ENCODE measurements at places on chromosomes 7 and 10.

DNA sequence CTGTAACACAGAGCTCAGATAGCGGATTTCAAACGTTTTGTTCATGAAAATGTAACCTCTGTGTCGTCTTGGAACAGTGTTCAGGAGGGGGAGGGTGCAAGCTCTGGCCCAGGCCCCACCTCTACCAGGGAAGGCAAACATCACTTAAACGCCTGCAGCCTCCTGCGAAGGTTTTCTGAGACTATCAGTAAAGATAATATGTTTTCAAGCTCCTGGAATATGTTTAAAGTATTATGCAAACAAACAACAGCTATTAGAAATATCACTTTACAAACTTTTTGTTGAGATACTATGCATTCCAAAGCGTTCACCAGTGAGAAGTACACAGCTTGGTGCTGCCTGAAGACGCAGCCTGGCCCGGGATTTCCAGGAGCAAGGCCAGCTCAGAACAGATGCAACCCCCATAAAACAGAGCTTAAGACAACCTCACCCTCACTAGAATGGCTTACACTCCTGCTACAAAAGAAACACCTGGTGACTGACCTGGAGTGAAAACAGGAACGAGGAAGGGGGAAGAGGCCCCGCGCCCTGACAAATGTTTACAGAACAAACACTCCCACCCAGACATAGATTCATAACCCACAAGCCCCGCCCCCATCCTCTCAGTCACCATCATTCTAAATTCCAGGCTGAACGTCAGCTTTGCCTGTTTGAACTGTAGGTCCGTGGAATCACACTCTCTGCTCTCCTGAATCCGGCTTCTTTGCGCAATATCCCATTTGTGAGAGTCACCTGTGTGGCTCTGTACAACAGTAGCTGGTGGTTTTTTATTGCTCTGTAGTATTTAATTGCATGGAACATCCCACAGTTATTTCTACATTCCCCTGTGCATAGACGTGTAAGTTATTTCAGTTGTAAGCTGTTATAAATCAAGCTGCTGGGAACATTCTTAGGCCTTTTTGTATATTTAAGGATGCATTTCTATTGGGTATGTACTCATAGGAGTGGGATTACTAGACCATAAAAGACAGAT is 155.0 kb downstream of the PTPRN2 start:
- no peak for DNase-seq

- DNase-seq = no peak
Observed at GRCh38 chr10:102431452-102432124, 786 bp downstream of the CUEDC2 start.

DNA sequence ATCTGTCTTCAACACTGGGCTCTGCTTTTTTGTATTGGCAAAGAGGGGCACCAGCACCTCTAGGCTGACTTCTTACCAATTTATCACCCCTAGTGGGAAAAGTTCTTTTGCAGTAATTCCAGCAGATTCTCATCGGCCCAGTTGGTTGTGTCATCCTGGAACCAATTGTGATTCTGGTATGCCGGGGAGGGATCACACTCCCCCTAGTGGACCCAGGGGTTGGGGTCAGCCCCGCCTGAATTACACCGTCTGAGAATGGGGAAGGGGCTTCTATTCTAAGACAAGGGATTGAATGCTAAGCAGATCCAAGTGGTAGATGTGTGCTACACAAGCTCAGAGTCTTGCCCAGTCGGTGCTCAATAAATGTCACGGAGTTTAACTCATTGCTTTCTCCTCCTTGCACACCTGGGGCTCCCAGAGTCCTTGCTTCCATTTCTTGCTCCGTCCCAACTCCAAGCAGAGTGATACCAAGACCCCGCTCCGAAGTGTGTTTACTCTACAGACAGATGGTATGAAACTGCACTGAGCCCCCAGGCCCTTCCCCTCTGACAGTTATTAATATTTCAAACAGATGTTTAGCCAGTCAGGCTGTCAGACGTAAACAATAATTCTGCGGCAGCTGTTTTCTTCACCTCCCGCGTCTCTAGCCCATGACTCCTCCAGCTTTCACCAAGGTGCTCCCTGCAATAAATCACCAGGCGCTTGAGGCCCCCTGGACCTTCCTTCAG is 71.9 kb downstream of the C10orf105 start:
- no peak for DNase-seq

DNA sequence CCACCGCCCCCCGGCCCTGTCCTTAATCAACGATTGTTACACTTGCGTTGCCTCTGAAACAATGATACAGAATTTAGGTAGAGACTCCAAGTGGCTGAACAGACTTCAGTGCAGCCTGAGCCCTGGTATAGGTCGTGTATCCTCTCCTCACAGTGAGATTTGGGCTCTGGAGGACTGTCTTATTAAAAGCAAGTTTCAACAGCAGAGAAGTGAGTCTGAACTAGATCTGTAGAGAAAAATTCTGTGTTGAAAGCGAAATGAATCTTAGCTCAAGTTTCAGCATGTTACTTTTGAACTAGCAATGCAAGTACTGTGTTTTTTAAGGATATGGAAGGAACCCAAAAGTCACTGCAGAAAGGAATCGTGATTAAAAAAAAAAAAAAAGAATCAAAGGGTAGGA is 103.1 kb downstream of the HOXA1 start:
- no peak for DNase-seq

DNA sequence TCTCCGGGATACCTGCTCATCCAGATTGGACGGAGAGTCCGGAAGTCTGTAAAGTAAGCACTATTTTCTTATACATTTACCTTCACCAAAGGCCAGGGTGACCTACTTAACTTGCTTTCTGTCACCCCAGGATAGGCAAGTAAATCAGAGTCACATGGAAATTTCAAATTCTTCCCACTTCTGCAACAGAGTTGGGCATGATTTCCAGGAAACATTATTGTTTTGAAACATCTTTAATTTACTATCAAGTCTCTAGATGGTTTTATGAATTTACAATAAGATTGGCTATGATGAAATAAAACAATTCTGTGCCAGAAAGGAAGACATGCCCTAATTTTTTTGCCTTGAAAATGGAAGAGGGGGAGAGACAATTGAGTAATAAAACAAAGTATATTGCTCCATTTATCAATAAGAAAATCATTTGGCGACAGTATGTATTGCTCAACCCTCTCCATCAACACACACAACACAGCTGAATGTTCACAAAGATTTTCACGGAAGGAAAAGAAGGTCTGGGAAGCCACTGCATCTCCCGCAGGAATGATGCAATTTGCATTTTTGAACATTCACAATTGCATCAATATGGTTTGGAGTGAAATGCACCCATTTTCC is 702.8 kb downstream of the PARD3 start:
- DNase-seq = no peak

GRCh38 chr10:119640875-119641526 is 10.2 kb upstream of the BAG3 start:
- DNase-seq = no peak

- no peak for DNase-seq
Observed at GRCh38 chr10:48574322-48574796, 30.5 kb downstream of the ARHGAP22 start.

DNA sequence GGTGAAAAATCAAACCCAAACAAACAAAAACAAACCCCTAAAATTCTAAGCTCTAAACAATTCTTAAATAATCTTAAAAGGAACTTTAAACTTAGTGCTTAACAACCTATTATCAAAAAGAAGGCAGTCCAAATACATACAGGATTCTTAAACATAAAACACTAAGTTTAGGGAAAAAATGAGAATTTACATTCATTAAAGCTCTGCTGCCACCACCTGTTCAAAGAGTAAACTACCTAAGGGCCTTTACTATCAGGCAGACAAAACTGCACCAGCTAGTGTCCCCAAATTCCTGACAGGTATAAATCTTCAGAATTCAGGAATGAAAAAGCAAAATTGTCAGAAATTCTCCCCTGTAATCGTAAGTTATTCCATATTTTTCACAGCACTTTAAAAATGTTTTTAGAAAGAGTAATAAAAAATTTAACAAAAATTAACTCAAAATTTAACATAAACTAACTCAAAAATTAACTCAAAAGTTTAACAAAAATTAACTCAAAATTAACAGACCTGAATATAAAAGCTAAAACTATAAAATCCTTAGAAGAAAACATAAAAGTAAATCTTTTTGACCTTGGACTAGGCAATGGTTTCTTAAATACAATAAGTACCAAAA is 55.1 kb downstream of the PDZD8 start:
- no peak for DNase-seq

- DNase-seq = no peak
Observed at GRCh38 chr10:129542589-129542988, 75.5 kb downstream of the MGMT start.

DNA sequence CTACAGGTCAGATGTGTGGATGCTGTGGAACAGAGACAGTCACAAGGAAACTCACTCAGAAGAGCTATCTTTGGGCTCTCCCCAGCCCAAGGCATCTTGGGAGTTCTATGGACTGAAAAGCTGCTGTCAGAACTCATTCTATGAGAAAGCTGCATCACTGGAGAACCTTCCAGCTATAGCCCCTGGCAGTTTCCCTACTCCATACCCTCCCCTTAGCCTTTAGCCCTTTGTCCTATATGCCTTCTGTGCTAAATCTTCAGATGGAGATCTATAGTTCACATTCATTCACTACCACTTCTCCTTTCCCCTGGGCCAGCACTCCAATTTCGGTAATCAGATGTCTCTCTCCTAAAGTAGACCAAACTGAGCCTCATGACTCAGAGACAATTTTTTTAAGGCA is 6.9 kb downstream of the WNT8B start:
- DNase-seq = no peak

Data from stimulated activated CD8-positive, alpha-beta memory T cell treated with anti-CD3 and anti-CD28 coated beads, Interleukin-4, amount 100 ng/mL, for 48 hours (primary cell).